Upper lobe of left lung (tissue), 6 donors: ENCODE measurements at places on chromosomes 12 and 14. TPM values are rescaled to one million over a fixed set of nuclear protein-coding genes. Genes with fewer than 3 reads are reported as not detected.
A peak's percentile ranks its signal among the peaks of the same experiment; 100 is the strongest.

The SAMD4A gene
- total RNA-seq: 28.1 TPM

The MEG3 gene
- total RNA-seq: 39.8 TPM

The CLEC4C gene
- total RNA-seq: not detected

The CCNT1 gene
- total RNA-seq: 11.9 TPM

The TAC3 gene
- total RNA-seq: not detected

The FOXA1 gene
- 69.2 TPM for total RNA-seq

The BIN2 gene
- 16.5 TPM for total RNA-seq

The SLC25A47 gene
- total RNA-seq: not detected

The PLXNC1 gene
- 29.0 TPM for total RNA-seq

The ANO4 gene
- total RNA-seq: not detected

DNA sequence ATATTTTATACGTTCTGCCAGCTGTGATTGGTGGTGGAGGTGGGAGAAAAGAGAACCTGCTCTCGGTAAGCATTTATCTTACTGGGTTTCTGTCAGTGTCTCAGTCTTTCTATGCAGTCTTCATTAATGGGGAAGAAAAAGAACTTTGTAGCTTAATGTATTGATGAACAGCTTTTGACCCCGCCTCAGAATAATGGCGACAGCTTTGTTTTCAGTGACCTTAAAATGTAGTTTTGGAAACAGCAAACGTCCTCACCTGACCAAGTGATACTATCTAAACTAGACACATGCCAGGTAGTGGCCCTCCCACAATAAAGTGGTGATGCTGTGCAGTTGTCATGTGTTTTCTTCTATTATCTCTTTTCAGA lies 1.4 kb downstream of the DACT1 start:
- peak overlapping the region; percentile 84 for H3K27ac ChIP-seq
- H3K27me3 ChIP-seq: no peaks in the 10 kb centered on the region
- peak overlapping the region; percentile 75 for H3K4me3 ChIP-seq
- H3K36me3 ChIP-seq: no peaks in the 10 kb centered on the region
- no peak for DNase-seq

GRCh38 chr12:3468836-3469235 lies 22.2 kb upstream of the PRMT8 start:
- DNase-seq: no peak
- no peak overlapping the region for H3K27ac ChIP-seq
- H3K36me3 ChIP-seq: no peaks in the 10 kb centered on the region
- no peaks in the 10 kb centered on the region for H3K4me1 ChIP-seq
- H3K4me3 ChIP-seq: no peak overlapping the region

DNA sequence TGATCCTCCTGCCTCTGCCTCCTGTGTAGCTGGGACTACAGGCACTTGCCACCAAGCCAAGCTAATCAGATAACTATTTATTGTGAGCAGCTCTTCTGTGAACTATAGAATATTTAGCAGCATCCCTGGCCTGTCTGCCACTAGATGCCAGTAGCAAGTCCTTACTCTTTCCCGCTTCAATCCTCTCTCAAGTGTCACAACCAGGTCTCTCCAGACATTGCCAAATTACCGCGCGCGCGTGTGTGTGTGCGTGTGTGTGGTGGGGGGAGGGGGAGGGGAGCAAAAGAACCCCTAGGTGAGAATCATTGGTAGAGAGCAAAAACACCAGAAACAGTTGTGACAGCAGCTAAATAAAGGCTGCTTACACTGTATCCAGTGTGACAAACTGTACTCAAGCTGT lies 49.9 kb downstream of the PPP2R5E start:
- H3K27ac ChIP-seq: no peak overlapping the region
- no peaks in the 10 kb centered on the region for H3K36me3 ChIP-seq
- DNase-seq: no peak
- H3K4me3 ChIP-seq: no peak overlapping the region

GRCh38 chr12:69932154-69932553 lies 107.1 kb downstream of the MYRFL start:
- no peak for DNase-seq
- H3K36me3 ChIP-seq: no peaks in the 10 kb centered on the region
- no peaks in the 10 kb centered on the region for H3K27me3 ChIP-seq
- H3K27ac ChIP-seq: no peak overlapping the region
- no peak overlapping the region for H3K4me3 ChIP-seq
- H3K4me1 ChIP-seq: peaks cover 6% of the 10 kb centered on the region

DNA sequence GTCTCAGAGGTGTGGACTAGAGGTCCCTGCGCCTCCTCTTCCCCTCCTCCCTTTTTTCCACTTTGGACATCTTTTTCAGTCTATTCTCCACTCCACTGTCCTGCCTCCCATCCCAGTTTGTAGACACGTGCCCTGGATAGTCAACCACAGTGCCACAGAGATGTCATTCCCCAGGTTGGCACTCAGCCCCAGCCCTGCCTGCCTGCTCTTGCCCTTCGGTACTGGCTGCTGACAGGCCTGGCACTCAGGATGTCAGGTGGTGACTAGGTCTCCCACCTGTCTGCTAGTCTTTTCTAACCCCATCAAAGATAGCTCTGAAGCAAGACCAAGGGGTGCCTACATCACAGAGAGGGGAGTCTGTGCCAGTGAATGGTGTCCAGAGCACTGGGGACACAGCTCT lies 15.8 kb downstream of the KRT71 start:
- H3K36me3 ChIP-seq: no peaks in the 10 kb centered on the region
- H3K4me1 ChIP-seq: no peaks in the 10 kb centered on the region
- no peaks in the 10 kb centered on the region for H3K27me3 ChIP-seq

GRCh38 chr12:19507823-19508222 lies 68.5 kb downstream of the AEBP2 start:
- no peak overlapping the region for H3K4me3 ChIP-seq
- peaks cover 17% of the 10 kb centered on the region for H3K36me3 ChIP-seq
- H3K27me3 ChIP-seq: no peaks in the 10 kb centered on the region
- no peak overlapping the region for H3K27ac ChIP-seq

GRCh38 chr14:79552778-79553177 lies 658.5 kb downstream of the DIO2 start:
- no peaks in the 10 kb centered on the region for H3K4me1 ChIP-seq
- no peaks in the 10 kb centered on the region for H3K27me3 ChIP-seq

DNA sequence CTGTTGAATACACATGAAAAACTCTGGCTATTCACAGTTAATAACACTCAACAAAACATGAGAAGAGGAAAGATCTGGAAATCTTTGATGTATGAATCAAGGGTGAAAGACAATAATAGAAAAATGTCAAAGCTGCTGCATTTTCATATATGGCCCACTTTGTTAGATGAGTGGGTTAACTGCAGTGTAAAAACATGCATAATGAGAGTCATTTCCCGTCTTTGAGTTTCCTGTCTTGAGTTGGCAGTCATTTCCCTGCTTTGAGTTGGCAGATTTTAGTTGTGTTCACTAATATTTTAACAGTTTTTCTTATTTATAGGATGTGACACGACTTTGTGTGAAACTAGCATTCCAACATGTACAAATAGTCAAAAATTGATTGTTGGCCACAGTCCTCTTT lies 87.9 kb upstream of the PTPRQ start:
- H3K27me3 ChIP-seq: no peaks in the 10 kb centered on the region
- H3K4me1 ChIP-seq: no peaks in the 10 kb centered on the region
- DNase-seq: no peak
- H3K36me3 ChIP-seq: no peaks in the 10 kb centered on the region
- no peak overlapping the region for H3K4me3 ChIP-seq
